Esophagus squamous epithelium (tissue), 5 donors: ENCODE measurements at places on chromosomes 2 and 18.
A peak's percentile ranks its signal among the peaks of the same experiment; 100 is the strongest.

DNA sequence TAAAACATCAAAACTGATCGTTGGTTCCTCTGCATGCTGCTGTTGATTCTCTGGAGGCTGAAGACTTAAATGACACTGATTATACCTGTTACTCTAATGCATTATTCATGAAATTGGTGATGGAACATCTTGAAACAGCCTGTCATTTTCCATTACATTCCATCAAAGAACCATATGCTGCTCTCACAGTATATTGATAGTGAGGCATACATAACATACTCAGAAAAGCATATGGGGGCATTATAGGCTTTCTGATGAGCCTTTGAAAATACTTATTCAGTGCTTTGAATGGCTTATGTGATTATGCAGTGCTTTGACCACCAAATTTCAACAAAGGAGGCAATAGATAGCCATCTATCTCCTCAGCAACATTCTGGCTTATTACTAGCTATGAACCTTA lies 392.1 kb downstream of the CDH19 start:
- no peak for DNase-seq

DNA sequence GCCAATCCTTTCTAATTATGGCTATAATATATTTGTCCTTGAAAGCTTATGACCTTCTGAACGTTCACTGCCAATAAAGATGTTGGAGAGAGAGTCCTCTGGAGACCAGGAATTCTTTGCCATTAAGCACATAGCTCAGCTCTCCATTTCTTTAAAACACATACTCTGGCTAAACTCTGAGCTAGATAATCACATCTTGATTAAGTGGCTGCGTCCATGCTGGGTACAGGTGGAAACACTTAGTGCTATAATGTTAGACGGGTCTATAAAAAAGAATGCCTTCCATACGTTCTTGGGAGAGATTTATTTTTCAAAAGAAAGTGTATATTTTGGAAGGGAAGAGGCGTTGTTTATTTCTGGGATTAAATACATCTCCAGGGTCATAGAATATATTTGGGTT lies 314.5 kb downstream of the LPIN1 start:
- no peak for DNase-seq

- DNase-seq: no peak
Measured at GRCh38 chr18:3040881-3041280, 27.9 kb upstream of the LPIN2 start.

- no peak for DNase-seq
Measured at GRCh38 chr2:122390406-122390805, 635.0 kb downstream of the TSN start.

GRCh38 chr2:505941-506340 lies 171.3 kb downstream of the TMEM18 start:
- no peak for DNase-seq

GRCh38 chr2:191174442-191174841 lies 23.6 kb upstream of the STAT4 start:
- no peak for DNase-seq

- DNase-seq: peak; percentile 25
Measured at GRCh38 chr2:28621172-28622100, 125.6 kb downstream of the PLB1 start.

DNA sequence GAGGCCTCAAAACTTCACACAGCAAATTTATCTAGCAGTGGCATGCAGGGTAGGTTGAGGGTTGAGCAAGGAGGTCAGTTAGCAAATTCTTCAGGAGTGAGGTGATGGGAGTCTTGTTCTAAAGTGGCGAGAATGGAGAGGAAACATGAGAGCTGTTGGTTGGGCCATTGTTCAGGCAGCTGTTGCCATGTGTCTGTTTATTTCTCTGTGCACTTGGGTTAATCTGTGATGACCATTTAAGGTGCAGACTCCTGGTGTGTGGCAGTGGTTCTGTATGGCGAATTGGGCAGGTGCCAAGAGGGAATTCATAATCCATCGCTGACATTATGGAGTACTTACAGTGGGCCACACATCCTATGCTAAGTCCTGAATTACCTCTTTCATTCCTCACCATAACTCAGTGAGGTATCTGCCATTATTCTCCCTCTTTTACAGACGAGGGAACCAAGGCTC lies 30.4 kb downstream of the TMEM178A start:
- DNase-seq: no peak

DNA sequence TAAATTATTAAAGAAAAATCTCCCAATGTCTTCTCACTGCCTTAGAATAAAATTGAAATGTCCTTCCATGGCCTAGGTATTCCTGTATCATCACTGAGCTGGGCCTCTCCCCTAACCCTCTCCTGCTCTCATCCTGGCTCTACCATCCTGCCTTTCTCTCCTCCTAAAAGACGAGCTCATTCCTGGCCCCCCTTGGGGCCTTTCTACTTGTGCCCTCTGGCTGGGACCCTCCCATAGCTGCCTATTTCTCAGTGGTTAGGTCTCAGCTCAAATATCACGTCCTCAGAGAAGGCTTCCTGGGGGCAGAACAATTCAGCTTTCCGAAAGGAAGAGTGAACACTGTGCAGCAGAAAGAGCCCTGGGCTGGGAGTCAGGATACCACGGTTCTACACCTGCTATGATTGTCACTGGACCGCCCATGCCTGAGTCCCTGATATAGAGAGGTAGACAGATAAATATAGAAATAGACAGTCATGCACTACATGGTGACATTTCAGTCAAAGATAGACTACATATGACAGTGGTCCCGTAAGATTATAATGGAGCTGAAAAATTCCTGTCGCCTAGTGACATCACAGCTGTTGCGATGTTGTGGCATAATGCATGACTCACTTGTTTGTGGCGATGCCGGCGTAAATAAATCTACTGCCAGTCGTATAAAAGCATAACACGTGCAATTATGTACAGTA lies 9.4 kb downstream of the DNPEP start:
- no peak for DNase-seq

GRCh38 chr2:148552675-148553331 lies 91.7 kb upstream of the EPC2 start:
- no peak for DNase-seq

DNA sequence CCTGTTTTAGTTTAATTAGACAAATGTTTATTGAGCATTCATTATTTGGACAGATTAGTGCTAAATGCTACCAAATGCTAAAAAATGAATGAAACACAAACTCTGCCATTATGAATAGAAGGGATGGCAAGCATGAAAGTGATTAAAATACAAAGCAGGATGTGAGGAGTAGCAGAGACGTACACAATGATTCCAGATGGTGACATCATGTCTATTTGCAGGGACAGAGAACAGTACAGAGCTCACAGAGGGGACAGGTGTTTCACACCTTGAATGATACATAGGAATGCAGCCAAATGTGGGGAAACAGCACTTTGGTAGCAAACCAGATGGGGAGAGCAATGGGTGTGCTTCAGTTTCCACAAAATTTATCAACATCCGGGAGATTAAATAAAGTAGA lies 76.3 kb downstream of the CD226 start:
- no peak for DNase-seq

DNA sequence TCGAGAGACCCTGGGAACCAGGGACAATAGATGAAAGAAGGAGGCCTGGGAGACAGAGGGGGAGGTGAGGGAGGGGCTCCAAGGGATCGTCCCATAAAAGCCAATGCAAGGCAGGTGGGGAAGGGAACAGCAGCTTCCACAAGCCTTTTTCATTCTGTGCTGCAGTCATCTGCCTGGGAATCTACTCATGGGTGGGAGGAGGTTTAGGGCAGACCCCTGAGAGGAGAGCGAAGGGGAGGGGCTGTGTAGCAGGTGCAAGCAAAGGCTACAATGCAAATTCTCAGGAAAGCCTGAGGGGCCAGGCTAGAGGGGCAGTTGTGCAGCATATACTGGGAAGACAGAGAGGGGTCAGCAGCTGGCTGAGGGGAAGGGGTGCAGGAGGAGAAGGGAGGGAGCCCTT lies 135.4 kb downstream of the SETBP1 start:
- no peak for DNase-seq

GRCh38 chr2:207515671-207516070 lies 14.1 kb upstream of the CREB1 start:
- DNase-seq: no peak

DNA sequence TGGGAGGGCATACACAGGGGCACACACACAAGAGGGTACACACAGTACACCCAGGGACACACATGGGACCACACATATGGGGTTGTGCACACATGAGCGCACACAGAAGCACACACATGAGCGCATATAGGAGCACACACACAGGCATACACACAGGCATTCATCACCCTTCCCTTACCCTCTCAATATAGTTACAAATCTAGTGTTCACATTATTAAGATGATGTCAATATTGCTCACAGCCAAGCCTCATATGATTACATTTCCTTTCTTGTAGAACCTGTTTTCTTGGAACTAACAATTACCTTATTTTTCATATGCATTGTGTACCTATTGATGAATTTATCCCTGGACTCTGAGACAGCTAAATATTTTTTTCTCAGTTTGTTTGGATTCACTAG lies 156.7 kb downstream of the FHOD3 start:
- no peak for DNase-seq

DNA sequence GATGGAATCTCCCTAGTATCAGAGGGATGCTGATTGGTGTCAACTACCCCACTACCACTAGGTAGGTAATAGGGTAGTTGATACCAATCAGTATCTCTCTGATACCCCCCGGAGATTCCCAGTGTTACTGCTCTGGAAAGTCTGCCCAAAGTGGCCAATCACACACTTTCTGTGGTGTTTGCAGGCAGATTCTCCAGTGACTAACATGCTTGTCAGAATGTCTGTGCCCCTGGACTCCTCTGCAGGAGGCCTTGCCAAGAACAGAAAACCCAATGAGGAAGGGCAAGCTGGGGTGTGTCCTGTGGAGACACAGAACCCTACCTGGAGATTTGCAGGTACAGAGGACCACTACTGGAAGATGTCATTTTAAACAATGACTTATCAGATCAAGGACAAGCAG lies 135.1 kb downstream of the RIT2 start:
- DNase-seq: no peak

GRCh38 chr2:85972355-85972754 lies 83.6 kb upstream of the ST3GAL5 start:
- no peak for DNase-seq

DNA sequence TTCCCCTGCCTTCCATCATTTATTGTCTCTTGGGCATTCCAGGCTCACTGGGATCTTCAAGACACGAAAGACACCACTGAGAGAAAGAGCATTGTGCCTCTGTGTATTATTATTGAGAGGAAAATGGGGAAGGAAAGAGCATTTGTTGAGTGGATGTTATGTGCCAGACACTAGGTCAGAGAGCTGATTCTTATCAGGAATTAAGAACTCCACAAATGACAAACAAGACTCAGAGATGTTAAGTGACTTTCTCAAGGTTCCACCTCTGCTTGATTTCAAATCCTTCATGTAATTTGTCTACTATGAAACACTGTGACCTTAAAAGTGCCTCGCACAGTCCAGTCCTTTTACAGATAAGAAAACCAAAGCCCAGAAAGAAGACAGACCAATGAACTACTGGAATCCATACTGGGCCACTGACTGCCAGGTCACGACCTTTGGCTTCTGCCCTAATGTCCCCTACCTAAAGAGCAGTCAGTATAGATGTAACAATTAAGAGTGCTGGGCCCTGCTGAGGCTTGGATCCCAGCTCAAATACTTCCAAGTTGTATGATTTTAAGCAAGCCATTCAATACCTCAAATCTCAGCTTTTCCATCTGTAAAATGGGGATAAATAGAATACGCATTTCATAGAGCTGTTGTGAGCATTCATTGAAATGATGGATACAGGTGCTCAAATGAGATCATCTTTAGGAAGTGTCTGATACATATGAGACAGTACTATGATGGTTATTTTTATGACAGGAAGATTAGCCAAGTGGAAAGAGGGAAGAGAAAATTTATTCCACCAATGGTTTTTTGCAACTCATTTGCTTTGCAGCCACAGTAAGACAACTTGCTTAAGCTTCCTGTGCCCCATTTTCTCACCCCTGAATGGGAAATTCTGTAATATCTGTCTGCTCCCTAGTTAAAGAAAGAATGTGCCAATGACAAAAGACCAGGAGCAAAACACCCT lies 10.9 kb downstream of the KLF7 start:
- no peak for DNase-seq

- DNase-seq: no peak
Measured at GRCh38 chr18:57134618-57135135, 12.2 kb upstream of the BOD1L2 start.

DNA sequence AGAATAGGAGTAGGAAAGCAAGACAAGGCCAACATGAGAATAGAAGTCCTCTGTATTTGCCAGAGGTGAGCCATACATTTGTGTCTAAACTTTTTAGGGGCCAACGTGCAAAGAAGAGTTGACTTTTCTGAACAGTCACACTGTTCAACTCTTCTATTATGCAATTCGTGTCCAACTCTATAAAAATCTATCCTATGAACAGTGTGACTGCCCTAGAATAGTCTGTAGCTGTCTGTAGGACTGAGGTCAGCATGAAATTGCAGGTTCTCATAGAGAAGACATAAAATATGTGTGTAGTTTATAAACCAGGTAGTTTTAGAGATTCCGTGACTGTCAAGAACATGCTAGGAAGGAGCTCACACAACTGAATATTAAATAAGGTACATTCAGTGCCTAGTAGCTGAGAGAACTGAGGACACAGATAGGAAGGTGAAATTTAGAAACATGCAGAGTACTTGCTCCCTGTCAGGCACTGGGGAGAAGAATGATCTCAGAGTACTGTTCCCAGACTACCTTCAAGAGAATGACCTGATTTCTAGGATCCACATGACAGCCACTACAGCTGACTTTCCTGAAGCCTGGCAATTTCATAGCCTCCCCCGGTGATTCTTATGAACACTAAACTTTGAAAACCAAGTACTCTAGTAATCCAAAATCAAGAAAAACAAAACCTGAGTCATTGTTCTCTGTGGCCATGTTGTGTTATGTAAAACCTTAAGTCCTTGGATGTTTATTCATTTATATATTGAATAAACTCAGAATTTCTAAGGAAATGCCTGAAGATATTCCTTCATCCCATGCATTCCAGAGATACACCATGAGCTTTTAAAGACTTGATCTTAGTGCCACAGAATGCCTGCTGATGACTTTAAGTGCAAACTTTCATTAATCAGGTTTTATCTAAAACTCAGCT lies 201.5 kb upstream of the BOD1L2 start:
- no peak for DNase-seq

DNA sequence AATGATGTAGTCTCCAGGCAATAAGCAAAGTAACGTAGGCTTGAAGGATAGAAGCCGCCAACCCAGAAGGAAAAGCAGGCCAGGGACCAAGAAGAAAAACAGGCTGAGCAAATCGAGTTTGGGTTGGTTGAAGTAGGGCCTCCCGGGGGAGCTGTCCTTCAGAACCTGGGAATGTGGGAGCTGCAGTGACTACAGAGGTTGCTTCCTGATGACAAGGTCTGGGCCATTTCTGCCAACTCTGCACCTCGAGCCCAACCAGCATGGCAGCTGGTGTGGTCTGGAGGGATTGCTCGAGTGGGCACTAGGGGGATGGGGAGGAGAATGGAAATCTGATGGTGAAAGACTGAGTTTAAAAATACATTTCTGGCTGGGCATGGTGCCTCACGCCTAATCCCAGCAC lies 14.1 kb downstream of the ACMSD start:
- DNase-seq: no peak
